ENCODE measurements at places on chromosomes 6 and 20.

- no peak for DNase-seq
Observed at GRCh38 chr6:162363757-162364156, 363.8 kb downstream of the PRKN start.

GRCh38 chr20:41533537-41534136, 84.5 kb downstream of the CHD6 start:
- DNase-seq: no peak

DNA sequence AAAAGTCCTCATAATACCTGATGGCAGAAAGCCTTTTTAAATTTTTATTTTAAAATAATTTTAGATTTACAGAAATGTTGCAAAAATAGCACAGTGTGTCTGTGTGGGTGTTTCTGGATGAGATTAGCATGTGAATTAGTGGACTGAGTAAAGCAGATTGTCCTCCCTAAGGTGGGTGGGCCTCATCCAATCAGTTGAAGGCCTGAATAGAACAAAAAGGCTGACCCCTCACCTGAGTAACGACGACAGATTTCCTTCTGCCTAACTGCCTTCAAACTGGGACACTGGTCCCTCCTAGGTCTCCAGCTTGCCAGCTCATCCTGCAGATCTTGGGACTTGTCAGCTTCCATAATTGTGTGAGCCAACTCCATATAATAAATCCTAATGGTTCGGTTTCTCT, 54.2 kb downstream of the FAXC start:
- DNase-seq: no peak

- no peak for DNase-seq
Observed at GRCh38 chr6:109672175-109672574, 18.8 kb downstream of the AK9 start.

GRCh38 chr20:22341508-22341907, 242.9 kb downstream of the FOXA2 start:
- no peak for DNase-seq

Data from NCI-H526 treated with DMSO at 0.1 percent for 48 hours (cell line).